ENCODE measurements at places on chromosomes 4 and X. TPM values are rescaled to one million over a fixed set of nuclear protein-coding genes. Genes with fewer than 3 reads are reported as not detected.

Gene PRKG2
- polyA plus RNA-seq, result 2.7 TPM

Gene FHIP1A
- 4.2 TPM for polyA plus RNA-seq

Gene ARHGAP6
- 21.8 TPM for polyA plus RNA-seq

Gene GC
- polyA plus RNA-seq, result not detected

Gene PRR32
- polyA plus RNA-seq, result not detected

Gene GRPR
- polyA plus RNA-seq, result 0.18 TPM

Gene TCEAL7
- polyA plus RNA-seq, result 19.7 TPM

Gene ASMT
- 0.27 TPM for polyA plus RNA-seq

Gene STATH
- not detected for polyA plus RNA-seq

Gene CLGN
- polyA plus RNA-seq, result 3.7 TPM

Gene DGKK
- polyA plus RNA-seq, result 0.07 TPM

Gene PWWP3B
- 4.8 TPM for polyA plus RNA-seq

Gene TMEM156
- 1.6 TPM for polyA plus RNA-seq

Gene GAGE13
- polyA plus RNA-seq, result not detected

Gene CT45A10
- 6.2 TPM for polyA plus RNA-seq

Gene SYNPO2
- polyA plus RNA-seq, result 2.8 TPM

Gene SLC6A8
- 6.8 TPM for polyA plus RNA-seq

Gene AFP
- polyA plus RNA-seq, result 1.6 TPM

Gene IL9R
- 0.75 TPM for polyA plus RNA-seq

Gene PDGFC
- polyA plus RNA-seq, result 40.9 TPM

Gene CRLF2
- polyA plus RNA-seq, result 0.11 TPM

Gene GPRASP1
- polyA plus RNA-seq, result 20.1 TPM

Gene MAGEC2
- polyA plus RNA-seq, result not detected

Gene SPANXB1
- polyA plus RNA-seq, result not detected

Gene ERCC6L
- polyA plus RNA-seq, result 3.7 TPM

Gene GABRQ
- polyA plus RNA-seq, result 0.96 TPM

Gene PLA2G12A
- polyA plus RNA-seq, result 32.3 TPM

Gene ARSJ
- 7.5 TPM for polyA plus RNA-seq

Gene SSX1
- polyA plus RNA-seq, result not detected

Gene NCAPG
- 35.1 TPM for polyA plus RNA-seq

Gene CCDC160
- polyA plus RNA-seq, result 3.2 TPM

Gene TREX2
- polyA plus RNA-seq, result 1.4 TPM

Gene PAGE2B
- not detected for polyA plus RNA-seq

Gene C1QTNF7
- 17.8 TPM for polyA plus RNA-seq

Gene IL2
- polyA plus RNA-seq, result not detected

Gene SNCA
- 56.3 TPM for polyA plus RNA-seq

Gene KLHL34
- polyA plus RNA-seq, result 0.37 TPM

Gene RHOXF2
- polyA plus RNA-seq, result not detected

Gene NUP54
- 105 TPM for polyA plus RNA-seq

Gene NXF2
- not detected for polyA plus RNA-seq

Gene PPEF2
- not detected for polyA plus RNA-seq

Gene MAGEB2
- not detected for polyA plus RNA-seq

Gene ADRA2C
- 1.1 TPM for polyA plus RNA-seq

Gene ERVMER34-1
- 2.7 TPM for polyA plus RNA-seq

Gene IL1RAPL1
- 0.60 TPM for polyA plus RNA-seq

Gene HELT
- polyA plus RNA-seq, result not detected

Gene PDZD4
- polyA plus RNA-seq, result 11.4 TPM

Gene OTUD6A
- polyA plus RNA-seq, result not detected
